Mesendoderm (in vitro differentiated cells): ENCODE measurements at places on chromosomes 1 and 21.

DNA sequence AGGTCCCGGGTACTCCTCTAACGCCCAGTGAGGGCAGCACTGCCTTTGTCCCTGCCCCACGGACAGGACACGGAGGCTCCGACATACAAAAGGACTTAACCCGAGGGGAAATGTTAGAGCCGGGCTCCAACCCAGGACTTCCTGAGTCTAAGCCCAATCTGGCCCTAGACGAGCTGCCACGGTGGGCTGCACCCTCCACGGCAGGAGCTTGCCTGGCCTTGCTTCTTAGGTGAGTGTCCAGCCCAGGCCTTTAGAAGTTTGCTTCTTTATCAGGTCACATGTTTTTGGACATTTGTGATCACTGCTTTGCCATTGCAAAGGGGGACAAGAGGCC, 11.0 kb upstream of the TMEM200B start:
- no peak for DNase-seq

- no peak for DNase-seq
Measured at GRCh38 chr1:96987186-96987703, 265.7 kb downstream of the PTBP2 start.

GRCh38 chr1:155976062-155976912, 2.1 kb downstream of the ARHGEF2 start:
- peak; percentile 93 for DNase-seq

- no peak for DNase-seq
Measured at GRCh38 chr1:205088341-205088740, 4.1 kb upstream of the TMEM81 start.

- peak; percentile 92 for DNase-seq
Measured at GRCh38 chr1:115829023-115829674, 11.8 kb downstream of the NHLH2 start.

DNA sequence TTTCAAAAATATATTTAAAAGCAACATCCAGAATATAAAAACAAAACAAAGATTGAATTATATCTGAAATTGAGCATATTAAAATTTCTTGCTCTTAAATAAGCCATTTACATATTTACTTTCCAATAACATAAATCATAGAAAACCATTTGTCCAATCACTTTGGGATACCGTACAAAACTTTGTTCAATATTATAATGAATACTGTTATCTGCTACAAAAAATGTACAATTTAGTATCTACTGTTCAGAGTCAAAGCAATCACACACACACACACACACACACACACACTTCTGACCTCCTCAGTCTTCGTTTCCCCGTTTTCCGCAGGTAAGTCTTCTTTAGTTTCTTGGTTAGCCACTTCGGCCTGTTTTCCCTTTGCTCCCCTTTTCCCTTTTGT, 4.0 kb downstream of the HMGN1 start:
- DNase-seq, result no peak

DNA sequence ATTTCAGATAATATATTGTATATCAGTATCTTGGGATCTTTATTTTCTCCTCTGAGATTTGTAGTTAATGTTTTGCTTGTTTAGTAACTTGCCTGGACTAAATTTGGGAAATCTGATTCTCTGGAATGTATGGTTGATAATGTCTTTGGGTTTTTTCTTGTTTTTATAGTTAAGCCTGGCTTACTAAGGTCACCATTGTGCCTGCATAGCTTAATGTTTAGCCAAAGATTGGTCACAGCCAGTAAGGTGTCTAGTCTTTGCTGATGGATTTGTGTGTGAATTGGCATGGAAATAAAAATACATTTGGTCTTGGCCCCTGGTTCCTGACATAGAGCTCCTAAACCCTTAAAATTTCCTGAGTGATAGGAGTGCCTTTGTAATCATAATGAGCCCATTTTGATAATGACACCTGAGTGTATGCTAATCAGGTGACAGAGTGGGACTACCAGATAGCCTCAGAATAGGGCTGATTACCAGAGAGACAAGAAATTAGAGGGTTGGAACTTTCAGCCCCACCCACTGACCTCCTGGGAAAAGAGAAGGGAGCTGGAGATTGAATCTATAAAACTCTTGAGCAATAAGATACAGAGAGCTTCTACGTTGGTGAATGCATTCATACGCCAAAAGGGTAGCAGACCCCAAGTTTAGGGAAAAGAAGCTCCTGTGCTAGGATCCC, 47.9 kb upstream of the NUF2 start:
- DNase-seq, result peak; percentile 81

- no peak for DNase-seq
Measured at GRCh38 chr1:177410179-177410766, 239.5 kb downstream of the BRINP2 start.

DNA sequence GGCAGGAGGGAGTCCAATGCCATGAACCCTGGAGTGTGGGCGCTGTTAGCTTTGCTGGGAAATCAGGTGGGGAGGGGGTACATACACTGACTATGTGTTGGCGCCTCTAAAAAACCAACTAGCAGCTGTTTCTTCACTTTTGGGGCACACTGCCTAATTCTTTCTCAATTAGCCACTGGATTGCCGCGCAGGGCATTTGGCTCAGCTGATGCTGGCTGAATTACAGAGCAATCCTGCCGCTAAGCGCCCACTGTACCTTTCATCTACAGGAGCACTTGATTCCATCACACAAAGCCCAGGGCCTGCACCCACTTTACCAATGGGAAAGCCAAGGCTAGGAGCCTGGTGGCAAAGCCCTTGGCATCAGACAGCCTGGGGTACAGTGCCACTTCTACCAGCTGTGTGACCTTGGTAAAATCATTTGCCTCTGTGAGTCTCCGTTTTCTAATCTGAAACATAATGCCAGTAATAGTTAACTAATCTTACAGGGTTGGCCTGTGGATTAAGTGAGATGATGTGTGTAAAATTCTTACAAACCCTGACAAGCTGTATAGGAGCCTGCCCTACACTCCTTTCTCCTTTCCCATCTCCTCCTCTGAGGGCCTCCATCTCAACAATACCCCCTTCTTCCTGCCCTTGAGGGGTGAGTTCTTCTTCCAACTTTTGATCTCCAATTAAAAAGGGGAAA, 59.0 kb downstream of the UBE2T start:
- no peak for DNase-seq

GRCh38 chr1:226217273-226217672, 6.2 kb upstream of the MIXL1 start:
- no peak for DNase-seq

GRCh38 chr21:46063227-46063626, 34.7 kb upstream of the COL6A2 start:
- no peak for DNase-seq

GRCh38 chr1:6800745-6801144, 15.5 kb downstream of the CAMTA1 start:
- no peak for DNase-seq

DNA sequence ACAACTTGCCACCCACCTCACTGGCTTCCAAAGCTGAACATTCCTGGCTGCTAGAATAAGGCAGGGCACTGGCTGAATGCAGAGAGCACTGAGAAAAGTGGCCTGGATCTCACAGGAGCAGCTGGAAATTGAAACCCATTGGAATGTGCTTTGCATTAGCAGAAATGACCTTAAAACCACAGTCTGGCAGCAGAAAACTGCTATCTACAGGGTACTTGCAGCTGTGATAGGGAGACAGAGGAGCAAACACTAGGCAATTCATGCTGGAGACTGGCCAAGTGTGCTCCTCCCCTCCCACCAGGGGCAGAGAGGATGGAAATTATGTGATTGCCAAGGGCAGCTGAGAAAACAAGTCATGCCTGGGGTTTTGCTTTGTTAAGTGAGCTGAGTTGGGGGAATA, 47.2 kb downstream of the HSD3B1 start:
- peak; percentile 82 for DNase-seq

GRCh38 chr1:175000697-175001187, 995 bp downstream of the CACYBP start:
- DNase-seq, result no peak

- DNase-seq, result no peak
Measured at GRCh38 chr1:13624526-13624925, 40.9 kb downstream of the PDPN start.

- peak; percentile 33 for DNase-seq
Measured at GRCh38 chr1:101769520-101769919, 227.2 kb downstream of the OLFM3 start.

DNA sequence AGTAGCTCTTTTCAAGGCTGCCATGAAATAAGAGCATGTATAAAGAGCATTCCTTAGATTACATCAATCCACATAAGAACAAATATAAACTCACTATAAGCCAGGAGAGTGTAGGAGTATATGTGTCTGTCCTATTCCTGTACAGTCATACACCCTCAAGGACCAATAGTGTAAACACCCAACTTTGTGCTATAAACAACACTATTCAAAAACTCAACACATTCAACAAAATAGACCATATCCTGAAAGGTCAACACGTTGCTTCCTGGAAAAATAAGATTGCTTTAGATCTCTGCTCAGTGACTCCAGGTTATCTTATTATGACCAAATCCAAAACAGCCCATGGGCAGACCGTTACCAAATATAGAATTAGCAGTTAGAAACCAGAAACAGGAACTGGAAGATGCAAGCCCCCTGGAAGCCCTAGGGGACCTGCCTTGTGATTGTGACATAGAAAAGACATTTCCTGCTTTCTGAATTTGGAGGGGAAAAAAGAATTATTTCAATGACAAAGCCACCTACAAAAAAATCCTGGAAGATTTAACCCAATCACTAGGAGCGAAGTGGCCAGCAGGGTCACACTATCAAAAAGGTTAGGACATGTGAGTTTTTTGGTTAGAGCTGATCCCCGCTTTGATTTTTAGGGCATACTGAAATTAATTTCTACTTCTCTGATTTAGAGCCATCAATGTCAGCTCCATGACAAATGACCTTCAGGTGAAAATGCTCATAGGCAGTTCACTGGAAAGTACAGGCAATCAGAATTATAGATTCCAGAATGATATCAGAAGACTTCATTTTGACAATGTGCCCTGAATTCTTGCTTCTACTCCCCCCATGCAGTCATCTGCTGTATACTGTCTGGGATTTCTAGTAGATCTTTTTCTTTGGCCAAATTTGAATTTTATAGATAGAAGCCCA, 59.9 kb downstream of the LRRC8C start:
- no peak for DNase-seq

- DNase-seq, result peak; percentile 49
Measured at GRCh38 chr1:232556351-232556750, 73.6 kb downstream of the SIPA1L2 start.

DNA sequence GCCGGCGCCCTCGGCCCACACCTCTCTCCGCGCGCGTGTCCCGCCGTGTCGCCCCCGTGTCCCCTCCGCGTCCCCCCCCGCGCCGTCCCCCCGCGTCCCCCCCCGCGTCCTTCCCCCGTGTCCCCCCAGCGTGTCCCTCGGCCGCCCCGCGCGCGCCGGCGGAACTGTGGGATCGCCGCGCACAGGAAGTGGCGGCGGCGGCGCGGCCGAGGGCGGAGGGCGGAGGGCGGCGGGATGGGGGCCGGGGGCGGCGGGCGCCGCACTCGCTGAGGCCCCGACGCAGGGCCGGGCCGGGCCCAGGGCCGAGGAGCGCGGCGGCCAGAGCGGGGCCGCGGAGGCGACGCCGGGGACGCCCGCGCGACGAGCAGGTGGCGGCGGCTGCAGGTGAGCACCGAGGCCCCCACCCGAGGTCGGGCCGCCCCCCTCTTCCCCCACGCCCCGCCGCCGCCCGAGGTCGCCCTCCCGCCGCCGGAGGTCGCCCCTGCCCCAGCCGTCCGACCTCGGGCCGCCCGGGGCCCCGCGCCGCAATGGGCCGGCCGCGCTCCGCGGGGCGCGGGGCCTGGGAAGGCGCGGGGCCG, at the start of gene AGPAT3:
AGPAT3 (plus strand) TSS at position 262 of the 578 bp plus-strand sequence. CDS start 94,459 bp downstream, outside the sequence.
- no peak for DNase-seq

DNA sequence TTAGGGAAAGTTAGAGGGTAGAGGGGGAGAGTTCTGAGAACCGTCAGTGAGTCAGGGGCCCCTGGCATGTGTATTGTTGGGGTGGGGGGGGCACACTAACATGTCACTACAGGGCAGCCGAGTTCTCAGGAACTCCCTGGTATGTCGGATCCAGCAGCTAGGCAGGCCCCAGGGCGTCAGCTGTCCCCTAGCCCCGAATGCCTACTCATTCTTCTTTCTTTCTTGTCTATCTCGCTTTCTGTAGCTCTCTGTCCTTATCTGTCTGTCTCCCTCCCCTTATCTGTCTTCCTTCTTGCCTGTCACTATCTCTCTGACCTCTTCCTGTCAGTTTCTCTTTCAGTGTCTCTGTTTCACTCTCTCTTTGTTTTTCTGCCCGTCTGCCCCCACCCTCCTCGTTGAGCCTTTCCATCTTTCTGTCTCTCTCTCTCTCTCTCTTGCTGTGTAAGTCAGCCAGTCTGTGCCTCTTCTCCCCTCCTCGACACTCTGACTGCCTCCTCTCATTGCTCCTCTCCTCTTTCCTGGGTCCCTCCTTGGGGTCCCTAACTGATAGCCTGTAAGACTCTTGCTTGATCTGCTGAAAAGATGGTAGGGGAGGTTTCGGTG, 2.4 kb downstream of the NTRK1 start:
- peak; percentile 82 for DNase-seq

DNA sequence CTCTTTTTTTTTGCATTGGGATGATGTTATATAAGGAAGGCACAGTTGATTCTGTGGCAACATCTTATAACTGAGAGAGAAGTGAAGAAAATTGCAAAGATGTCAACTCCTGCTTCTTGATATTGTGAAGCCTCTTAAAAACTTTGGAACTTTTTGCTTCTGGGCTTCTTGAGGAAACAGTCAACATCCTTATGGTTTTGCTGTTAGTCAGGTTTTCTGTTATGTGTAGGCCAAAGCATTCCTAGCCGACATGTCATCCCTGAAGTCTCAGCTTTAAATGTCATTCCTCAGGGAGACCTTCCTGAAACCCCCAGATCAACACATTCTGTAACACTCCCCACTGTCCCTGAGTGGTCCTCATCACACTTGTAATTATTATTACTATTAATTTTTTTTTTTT, 12.6 kb downstream of the FALEC start:
- no peak for DNase-seq

GRCh38 chr1:203672346-203672745, 45.7 kb downstream of the ATP2B4 start:
- no peak for DNase-seq

DNA sequence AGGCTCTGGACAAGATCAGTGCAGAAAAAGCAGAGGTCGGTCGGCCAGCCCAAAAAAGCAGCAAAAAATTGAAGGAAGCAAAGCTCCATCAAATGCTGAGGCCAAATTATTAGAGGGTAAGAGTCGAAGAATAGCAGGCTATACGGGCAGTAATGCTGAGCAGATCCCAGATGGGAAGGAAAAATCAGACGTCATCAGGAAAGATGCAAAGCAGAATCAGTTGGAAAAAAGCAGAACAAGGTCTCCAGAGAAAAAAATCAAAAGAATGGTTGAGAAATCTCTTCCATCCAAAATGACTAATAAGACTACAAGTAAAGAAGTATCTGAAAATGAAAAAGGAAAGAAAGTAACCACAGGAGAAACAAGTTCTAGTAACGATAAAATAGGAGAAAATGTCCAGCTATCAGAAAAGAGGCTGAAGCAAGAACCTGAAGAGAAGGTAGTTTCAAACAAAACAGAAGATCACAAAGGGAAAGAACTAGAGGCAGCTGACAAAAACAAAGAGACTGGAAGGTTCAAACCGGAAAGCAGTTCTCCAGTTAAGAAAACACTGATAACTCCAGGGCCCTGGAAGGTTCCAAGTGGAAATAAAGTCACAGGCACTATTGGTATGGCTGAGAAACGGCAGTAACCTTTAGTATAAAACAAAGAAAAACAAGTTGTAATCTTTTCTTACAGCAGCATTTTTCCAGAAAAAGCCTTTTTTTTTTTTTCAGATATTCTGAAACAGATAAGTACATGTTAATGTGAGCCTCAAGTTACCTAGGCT, 75.7 kb downstream of the PHTF1 start:
- no peak for DNase-seq

GRCh38 chr1:201850053-201850397, 21.1 kb downstream of the IPO9 start:
- DNase-seq, result peak; percentile 72

GRCh38 chr1:92458146-92458545, 28.6 kb downstream of the GFI1 start:
- no peak for DNase-seq
